ENCODE measurements at places on chromosomes 6 and 20.
A peak's percentile ranks its signal among the peaks of the same experiment; 100 is the strongest.

- DNase-seq: no peak
These were observed 260.4 kb downstream of the RNGTT start for GRCh38 chr6:88702956-88703556.

GRCh38 chr6:154219250-154219649 is 137.4 kb downstream of the IPCEF1 start:
- DNase-seq: no peak

- peak; percentile 28 for DNase-seq
These were observed 139.0 kb downstream of the PRDM13 start for GRCh38 chr6:99745651-99746050.

DNA sequence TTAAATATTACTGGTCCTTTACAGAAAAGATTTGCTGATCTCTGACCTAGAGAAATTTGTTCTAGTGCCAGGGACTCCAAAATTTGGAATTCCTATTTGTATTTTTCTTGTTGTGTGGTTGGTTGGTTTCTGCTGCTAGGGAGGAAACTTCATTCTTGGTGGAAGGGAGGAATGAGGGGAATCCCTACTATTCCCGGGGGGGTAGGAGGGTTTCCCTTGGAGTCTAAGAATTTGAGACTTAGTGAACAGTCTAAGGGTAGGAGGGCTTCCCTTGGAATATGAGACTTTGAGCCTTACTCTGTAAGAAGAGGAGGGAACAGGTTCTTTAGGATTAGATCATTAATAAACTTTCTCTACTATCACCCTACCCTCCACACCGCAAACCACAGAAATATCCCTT is 67.1 kb upstream of the ADGRF1 start:
- DNase-seq: no peak

DNA sequence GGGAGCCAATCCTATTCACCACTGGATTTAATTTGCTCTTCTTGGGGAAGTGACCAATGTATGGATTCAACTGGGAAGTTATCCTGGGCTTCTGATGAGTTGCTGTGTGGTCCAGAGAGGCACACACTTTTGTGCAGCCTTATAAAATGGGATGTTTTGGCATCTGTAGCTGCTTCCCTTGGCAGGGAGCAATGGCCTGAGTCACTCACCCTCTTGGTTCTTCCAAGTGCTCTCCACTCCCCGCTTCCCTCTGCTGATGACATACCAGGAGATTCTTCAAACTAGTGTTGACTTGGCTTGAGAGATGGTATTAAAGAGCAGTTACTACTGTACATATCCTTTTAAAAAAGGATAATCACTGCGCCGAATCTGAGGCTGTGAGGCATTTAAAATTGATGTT is 105.8 kb downstream of the JARID2 start:
- DNase-seq: peak; percentile 91

DNA sequence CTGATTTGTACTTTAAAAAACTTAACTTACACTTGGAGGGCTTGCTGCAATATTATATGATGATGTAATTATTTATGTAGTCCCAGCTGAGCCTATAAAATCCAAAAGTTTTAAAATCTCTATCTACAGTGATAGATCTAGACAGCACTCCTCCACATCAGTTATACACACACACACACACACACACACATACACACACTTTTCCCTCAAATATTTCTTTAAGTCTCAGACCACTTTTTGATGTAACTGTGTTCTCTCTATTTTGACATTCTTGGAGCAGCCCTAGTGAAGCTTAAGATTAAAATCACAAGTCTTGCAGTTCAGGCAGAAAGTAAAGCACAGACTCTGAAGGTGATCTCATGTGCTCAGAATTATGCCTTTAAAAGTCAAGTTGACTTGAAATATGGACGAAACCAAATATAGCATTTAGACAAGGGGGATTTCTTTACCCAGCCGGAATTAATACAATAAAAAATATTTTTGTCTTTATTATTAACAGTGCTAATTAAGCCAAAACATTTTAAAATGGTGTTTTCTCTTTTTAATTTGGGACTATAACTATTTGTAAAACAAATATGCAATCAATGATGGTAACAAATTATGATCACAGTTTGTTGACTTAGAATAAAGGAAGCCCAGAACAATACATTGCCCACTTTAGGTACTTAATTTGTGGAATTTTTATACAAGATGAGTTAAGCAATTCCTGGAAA is 63.5 kb upstream of the TMEM30A start:
- DNase-seq: no peak

GRCh38 chr6:14031516-14031915 is 86.1 kb upstream of the CD83 start:
- DNase-seq: peak; percentile 19

- peak; percentile 17 for DNase-seq
These were observed 160.3 kb upstream of the CDYL start for GRCh38 chr6:4615891-4616290.

DNA sequence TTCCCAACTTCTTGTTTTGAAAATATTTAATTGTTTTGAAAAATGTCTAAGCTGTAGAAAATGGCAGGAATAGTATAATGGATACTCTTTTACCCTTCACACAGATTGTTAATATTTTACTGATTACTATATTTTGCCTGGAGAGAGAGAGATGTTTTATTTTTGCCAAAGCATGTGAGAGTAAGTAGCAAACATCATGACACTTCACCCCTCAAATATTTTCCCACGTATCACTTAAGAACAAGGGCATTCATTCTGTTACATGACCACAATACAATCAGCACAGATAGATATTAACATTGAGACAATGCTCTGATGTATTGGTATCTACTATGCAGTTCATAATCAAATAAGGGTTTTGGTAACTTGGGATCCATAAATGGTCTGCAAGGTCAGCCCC is 116.5 kb downstream of the CCDC170 start:
- no peak for DNase-seq

DNA sequence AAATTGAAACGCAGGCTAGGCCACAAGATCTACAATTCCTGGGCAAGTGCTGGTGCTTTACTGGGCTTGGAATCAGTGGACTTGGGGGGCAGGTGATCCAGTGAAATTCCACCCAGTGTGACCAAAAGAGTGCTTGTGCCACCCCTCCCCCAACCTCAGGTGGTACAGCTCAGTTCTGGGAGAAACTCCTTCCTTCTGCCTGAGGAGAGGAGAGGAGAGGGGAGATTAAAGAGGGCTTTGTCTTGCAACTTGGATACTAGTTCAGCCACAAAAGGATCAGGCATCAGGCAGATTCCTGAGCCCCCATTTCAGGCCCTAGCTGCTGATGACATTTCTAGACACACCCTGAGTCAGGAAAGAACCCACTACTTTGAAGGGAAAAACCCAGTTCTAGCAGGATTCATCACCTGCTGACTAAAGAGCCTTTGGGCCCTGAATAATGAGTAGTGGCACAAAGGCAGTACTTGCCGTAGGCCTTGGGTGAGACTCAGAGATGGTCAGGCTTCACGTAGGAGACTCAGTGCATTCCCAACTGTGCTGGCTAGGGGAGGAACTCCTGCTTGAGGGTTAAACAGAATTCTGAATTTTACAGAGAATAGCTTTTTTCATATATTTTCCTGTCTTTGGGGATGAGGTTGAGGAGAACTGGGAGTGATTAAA is 446.7 kb downstream of the BMP2 start:
- no peak for DNase-seq

DNA sequence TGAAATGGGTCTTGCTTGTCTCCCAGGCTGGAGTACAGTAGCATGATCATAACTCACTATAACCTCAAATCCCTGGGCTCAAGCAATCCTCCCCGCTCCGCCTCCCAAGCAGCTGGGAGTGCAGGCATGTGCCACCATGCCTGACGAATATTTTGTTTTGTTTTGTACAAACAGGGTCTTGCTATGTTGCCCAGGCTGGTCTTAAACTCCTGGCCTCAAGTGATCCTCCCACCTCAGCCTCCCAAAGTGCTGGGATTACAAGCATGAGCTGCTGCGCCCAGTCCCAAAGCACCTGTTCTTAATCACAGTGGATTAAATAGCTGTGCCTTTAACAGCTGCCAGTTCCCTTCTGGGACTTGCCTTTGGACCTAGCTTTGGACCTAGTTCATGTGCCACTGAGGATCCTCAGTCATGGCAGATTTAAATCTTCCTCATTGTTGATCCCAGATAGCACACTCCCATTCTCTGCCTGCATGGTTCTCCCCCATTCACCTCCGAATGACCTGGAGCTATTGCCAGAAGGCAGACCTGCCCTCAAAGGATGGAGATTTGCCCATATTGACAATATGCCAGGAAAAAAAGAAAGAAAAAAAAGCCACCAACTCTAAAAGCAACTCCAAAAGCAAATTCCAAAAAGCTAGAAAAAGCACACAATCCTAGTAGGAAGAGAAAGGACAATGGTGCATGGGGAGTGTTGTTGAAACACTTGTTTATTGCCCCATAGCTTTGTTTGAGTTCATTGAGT is 10.6 kb downstream of the POFUT1 start:
- no peak for DNase-seq

DNA sequence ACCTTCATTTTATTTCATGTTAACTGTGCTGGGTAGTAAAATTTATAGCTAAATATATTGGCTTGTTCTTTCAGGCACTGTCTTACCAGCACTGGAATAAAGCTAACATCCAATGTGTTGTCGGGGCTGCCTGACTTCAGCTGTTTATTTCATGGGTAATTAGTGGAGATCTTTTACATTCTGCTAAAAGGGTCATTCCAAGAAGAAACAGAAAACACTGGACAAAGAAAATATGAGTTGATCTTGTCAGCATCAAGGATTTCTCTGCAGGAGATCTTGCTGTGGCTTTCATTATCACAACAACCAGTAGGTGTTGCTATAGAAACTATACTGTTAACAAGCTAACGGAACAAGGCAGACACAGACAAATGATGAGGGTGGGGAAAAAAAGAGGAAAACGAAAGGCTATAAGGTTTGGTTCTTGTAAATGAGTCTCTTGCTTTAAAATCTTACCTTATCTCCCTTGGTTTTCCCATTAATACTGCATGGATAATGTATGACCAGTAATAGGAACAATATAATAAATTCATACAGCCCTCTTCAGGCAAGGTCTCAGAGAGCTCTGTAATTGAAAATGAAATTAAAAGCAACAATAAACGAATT is 206.8 kb downstream of the SIM1 start:
- DNase-seq: peak; percentile 45

DNA sequence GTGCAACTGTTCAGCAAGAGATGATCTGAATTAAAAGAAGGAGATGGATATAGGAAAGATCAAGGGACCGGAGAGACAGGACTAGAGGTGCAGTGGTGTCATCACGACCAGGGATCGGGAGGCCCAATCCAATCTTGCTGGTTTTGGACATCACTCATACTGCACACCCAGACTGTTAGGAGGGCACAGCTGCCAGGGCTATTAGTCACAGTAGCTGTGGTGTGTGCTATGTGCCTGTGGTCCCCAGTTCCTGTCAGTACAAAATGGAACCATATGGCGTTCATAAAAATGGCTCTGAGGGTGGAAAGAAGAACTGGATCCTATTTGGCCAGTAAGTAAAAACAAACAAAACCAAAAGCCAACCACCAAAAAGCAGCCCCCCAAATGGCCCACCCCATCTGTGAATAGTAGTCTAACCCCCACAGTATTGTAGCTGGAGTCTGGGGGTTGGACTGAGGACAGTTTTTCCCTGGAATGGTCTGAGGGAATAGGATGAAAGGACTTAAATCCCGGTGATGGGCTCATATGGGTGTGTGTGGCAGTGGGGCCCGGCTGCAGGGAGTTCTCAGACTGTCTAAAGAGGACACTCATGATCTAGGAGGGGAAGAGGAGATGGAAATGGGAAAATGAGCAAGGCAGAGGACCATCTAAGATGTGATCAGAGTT is 9.3 kb upstream of the NNAT start:
- DNase-seq: peak; percentile 95

GRCh38 chr6:138572167-138572875 is 73.0 kb upstream of the NHSL1 start:
- peak; percentile 86 for DNase-seq

DNA sequence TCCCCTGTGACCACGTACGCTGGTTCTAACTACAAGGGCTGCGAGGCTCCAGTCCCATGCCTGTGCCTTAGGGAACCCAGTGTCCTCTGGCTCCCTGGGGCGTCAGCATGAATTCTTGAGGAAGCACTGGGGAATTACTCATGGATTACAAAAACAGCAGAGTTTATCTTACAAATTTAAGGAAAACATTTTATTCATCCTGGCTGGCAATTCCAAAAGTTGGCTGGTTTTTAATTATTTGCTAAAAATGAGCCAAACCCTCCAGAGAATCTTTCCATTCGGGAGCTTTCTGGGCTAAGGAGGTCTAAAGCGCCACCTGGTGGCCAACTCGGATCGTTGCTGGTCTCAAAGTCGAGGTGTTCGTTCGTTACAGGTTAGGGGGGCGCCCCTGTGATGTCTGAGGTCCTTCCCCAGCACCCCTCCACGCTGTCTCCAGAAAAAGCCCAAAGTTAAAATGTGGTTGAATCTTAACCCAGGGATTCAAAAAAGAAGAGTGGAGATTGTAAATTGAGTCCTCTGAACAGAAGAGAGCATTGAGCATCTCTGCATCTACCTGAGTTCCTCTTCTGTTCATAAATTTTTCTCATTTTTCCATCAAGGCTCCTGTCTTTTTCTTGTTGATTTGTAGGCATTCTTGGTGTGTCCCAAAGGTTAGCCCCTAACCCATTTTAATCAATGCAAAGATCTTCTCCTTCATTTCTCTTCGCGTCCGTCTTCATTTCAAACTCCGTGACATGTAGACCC is 99.4 kb downstream of the BFSP1 start:
- DNase-seq: peak; percentile 68

DNA sequence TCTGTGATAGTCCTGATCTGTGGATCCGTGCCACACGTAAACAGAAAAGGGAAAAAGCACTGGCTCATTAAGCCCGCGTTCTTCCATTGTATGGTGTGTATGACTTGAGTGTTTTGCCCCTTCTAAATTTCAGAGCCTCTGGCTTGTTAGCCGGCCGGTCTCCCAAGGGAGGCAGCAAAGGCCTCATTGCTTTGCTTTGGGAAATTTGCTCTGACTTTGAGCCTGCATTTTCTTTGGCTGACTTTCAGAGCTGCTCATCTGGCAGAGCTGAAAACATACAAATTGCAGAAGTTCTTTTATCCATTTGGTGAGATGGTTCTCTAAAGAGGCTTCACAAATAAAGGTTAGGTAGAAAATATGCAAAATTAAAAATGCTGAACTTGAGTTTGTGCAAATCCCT is 123.0 kb downstream of the UTRN start:
- DNase-seq: peak; percentile 36

- no peak for DNase-seq
These were observed 132.2 kb upstream of the TNFAIP3 start for GRCh38 chr6:137734875-137735182.

DNA sequence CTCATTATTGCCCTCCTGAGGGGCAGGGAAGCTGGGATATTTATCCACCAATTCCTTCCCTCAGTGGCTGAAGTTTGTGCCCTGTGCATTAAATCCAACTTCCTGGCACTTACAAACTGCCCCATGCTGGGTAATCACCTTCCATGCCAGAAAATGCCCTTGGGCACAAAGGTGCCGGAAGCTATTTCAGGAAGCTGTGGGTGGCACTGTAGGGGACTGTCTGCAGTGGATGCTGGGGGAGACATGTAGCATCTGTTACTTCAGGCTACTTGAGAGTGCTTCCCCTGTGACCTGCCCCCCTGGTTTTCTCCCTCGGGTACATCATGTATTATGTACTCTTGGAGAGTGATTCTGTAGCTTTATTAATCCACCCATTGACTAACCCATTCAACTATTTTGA is 24.7 kb upstream of the RALGAPA2 start:
- DNase-seq: no peak

Measured in AG08395 (cell line).